NCI-H1048 (cell line): ENCODE measurements at places on chromosomes 6 and 20.

- DNase-seq, result no peak
Observed at GRCh38 chr6:27777126-27777525, 135.1 kb downstream of the OR2B2 start.

- peak; percentile 57 for DNase-seq
Observed at GRCh38 chr6:113642714-113643406, 214.3 kb upstream of the MARCKS start.

DNA sequence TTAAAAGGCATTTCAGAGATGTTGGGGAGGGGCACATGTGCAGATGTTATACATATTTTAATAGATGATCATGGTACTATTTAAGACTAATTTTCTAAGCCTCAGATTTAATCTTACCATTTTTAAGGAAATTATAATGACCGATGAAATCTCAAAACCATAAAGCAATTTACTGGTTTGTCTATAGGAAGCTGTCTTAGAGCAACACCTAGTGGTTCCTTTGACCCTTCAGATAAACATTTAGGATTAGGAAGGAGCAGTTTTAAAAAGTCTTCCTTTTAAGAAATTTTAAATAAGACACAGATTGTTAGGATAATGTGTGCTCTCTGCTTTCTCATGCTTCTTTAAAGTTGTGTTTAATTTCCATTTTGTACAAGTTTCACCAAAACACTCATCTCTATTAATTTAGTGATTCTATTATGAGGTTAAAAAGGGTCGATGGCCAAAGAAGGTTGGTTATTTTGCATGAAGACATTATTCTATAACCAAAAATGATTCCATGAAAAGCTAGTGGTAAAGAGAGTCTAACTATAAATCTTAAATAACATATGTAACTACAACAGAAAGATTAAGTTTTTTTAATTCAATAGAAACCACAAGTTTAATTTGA lies 376.4 kb downstream of the HACE1 start:
- no peak for DNase-seq

DNA sequence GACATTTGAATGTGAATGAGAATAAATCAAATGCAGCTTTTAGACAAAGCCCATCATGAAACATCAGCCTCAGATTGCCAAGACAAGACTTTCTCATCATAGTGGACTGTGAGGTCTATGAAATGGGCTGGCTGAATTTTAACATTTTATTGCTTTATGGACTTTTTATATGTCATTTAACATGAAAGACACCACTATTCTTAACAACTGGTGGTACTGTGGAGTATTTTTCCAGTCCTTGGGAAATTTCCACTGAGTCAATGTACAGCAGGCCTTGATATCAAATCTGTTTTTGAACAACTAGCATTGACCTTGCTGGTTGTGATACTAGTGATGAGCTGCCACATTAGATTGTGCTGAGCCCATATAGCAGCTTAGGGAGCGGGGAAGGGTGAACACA lies 326.6 kb upstream of the CITED2 start:
- no peak for DNase-seq

GRCh38 chr6:35299674-35300073 lies 2.1 kb downstream of the DEF6 start:
- DNase-seq, result no peak

- DNase-seq, result no peak
Observed at GRCh38 chr6:72675396-72675795, 53.5 kb downstream of the KCNQ5 start.

DNA sequence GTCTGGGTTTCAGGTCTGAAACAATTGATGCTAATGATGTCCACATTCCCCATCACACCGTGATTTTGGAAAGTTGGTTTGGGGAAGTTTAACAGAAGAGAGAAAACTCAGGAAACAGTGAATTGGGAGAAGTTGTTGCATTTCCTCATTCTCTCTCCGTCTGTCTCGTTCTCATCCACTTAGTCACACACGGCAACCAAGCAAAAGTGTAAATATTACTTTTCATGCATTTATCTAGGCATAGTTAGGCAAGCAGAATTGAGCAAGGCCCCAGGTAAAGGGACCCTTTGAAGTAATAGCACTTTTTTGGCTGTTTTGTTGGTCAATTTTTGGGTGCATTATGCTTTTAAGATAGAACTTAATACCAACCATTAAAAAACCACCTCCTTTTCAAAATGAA lies 137.0 kb upstream of the SULF2 start:
- no peak for DNase-seq

DNA sequence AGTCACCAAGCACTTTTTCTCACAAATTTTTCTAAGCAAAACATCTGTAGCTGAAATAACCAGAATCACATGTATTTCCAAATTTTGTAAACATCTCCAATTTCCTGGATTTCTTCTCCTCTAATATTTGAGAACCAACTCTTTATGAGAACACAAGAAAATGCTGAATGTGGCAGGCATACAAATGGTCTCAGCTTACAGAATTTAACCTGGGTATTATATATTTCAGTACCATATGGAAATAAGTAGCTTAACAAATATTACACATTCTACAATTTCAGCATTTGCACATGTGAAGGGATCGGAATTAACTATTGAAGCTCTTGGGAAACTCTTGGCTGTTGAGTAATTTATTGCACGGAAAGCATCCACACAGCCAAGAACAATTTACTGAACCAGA lies 92.5 kb downstream of the TBXT start:
- no peak for DNase-seq

DNA sequence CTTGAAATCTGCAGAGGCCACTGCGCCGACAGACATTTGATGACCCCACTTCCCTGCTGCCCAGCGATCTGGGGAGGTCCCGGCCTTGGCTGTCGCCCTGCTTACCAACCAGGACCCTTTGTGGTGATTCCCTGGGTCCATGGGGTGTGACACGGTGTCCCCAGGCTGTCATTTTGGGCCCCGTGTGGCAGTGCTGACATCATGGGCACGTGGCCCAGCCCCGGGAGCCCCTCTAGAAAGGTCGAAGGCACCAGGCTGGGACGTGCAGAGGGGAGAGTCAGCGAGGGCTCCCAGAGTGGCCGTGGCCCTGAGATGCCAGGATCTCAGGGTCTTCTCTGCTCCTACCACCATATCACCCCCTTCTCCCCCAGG lies 170.0 kb downstream of the TAF4 start:
- no peak for DNase-seq

GRCh38 chr6:11185204-11185842 lies 47.1 kb downstream of the NEDD9 start:
- no peak for DNase-seq

DNA sequence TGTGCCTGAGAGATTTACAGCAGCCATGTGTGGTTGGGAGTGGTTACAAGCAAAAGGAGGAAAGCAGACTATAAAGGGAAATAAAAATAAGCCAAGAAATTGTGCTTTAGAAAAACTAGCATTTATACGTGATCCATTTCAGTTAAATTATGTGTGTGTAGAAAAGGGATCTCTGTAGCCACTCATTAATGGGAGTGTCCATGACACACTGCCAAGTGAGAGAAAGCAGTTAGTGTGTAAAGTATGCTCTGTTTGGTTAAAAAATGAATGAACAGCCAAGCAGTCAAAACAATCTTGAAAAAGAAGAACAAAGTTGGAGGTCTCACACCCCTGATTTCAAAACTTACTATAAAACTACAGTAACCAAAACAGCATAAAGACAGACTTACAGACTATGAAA lies 67.9 kb upstream of the GGTLC1 start:
- DNase-seq, result no peak

- no peak for DNase-seq
Observed at GRCh38 chr6:40877362-40877761, 161.7 kb downstream of the UNC5CL start.

DNA sequence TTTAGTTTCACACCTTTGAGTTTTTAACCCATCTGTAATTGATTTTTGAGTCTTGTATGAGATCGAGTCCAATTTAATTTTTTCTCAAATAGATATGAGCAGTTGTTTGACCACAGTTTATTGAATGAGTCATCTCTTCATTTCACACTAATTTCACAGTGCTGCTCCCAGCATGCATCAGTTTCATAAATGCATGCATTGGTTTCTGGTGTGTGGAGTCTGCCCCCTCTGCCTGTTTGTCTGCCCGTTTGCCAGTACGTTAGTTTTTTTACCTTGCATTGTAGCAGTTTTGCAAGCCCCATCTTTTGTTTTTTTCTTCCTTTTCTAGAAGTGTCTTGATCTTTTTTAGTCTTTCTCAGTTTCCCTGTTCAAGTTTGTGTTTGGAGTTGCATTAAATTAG lies 11.9 kb downstream of the SLX4IP start:
- DNase-seq, result no peak

DNA sequence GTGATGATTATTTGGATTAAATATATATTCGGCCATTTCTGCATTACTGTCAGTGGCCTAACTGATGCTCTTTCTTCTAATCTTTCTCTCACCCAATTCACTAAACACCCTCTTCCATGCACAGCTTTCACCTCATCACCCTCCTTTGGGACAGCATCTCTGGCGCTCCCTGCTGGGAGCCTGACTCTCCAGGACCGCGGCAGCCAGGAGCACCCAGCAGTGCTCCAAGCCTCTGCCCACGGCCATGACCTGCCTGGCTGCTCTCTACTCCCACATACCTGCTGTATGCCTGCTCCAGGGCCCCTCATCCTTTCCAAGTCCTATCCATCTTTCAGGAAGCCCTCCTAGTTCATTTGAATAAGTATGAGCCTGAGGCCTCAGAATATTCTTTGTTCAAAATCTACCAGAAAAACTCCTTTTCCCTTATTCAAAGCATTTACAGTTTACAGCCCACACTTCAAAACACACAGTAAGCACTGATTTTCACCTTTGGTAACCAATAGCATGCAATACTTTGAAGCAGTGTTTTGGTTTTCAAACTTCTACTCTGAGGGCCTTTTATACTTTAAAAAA lies 15.2 kb downstream of the CTCFL start:
- no peak for DNase-seq

GRCh38 chr6:20479060-20479459 lies 55.2 kb upstream of the CDKAL1 start:
- DNase-seq, result no peak

- no peak for DNase-seq
Observed at GRCh38 chr6:35919085-35919826, 1.6 kb downstream of the SRPK1 start.

DNA sequence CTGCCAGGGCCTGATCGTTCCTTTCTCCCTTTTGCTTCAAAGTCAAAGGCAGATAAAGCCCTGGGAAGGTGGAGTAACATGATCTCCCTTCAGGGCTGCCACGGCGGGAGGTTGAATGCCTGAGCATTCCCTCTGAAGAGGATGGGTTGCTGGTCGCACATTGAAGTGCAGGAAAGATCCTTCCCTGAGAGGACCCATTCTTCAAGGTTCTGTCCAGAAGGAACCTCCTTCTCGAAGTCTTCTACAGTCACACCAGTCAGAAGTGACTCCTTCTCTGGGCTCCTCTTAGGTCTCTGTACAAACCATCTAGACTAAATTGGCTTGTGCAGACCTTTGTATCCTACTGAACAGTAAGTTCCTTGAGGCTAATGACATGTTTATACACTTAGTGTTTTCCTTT lies 192.6 kb upstream of the VGLL2 start:
- no peak for DNase-seq

DNA sequence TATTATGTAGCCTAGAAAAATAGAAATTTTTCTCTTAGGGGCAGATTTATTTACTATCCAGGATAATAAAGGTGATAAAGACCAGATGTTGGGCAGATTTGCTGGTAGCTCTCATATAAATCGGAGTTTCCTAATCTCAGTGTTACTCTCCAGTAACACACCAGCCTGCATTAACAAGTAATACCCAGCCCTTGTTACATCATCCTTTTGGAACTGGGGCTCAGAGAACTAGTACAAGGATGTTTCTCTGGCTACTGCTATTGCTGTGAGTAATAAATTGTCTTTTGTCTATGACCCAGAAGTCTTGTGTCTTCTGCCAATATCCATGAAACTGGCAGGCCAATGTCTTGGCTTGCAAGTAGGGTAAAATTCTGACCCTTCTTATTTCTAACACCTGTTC lies 16.8 kb downstream of the TPD52L1 start:
- DNase-seq, result no peak

GRCh38 chr6:20180935-20181334 lies 31.3 kb downstream of the MBOAT1 start:
- DNase-seq, result no peak

GRCh38 chr6:158422629-158423238 lies 110.5 kb downstream of the TULP4 start:
- DNase-seq, result no peak

DNA sequence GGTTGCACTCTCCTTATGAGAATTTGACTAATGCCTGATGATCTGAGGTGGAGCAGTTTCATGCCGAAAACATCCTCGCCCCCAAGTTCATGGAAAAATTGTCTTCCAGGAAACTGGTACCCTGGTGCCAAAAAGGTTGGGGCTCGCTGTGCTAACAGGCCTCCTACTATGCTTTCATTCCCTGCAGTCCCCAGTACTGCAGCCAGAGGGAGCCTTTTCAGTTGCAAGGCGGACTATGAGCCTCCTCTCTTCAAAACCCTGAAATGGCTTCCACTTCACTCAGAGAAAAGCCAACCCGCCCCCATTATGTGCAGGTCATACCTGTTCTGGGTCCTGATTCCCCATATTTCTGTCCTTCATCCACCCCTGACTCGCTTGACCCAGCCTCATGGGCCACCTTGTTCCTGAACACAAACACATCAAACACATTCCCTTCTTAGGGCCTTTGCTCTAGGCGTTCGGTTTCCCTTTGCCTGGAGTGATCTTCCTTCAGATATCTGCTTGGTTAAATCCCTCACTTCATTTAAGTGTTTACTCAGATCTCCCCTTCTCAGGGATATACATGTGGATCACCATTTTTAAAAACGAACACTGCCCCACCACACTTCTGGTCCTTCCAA lies 173.7 kb downstream of the PHACTR1 start:
- no peak for DNase-seq

- no peak for DNase-seq
Observed at GRCh38 chr20:10113746-10114145, 79.0 kb downstream of the ANKEF1 start.

DNA sequence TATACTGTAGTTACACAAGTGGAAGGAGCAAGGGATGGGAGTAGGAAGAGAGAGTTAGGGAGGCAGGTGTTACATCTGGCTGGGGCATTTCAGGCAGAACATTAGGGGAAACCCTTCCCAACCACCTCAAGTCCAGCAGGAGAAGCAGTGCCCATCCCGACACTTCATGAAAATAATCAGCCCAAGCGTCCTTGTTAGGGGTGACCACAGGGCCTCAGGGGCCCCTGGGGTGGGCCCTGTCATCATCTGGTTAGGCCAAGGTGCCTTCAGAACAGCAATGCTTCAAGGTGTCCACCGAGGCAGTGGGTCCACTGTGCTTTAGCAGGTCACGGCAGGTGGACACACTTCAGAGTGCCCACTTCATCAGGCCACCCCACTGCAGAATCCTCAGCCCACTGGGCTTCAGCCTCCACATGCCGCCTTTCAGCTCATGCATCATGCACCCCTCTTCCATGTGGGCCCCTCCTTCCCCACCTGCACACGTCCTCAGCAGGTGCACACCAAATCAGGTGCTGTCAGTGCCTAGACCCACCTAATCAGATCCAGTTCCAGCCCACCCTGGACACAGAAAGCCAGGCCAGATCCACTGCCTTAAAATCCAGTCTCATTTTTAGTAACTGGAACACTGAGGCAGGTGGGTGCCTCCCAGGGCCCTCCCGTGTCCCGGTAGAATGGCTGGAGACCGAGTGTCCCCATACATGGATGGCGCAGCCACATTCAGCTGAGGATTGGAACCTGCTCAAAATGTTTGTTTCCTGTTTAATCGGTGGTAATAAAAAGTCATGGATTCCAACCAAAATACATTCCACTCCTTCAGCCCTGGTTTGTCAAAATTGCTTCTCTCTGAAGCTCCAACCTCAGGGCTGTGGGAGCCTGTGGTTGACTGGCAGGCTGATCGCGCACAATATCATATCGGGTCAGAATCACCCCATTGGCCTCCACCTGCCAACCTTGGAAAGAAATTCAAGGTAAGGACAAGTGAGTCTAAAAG lies 99.5 kb downstream of the ANKRD60 start:
- DNase-seq, result no peak

GRCh38 chr6:127945434-127946097 lies 44.7 kb upstream of the THEMIS start:
- DNase-seq, result no peak
